Stimulated activated CD8-positive, alpha-beta memory T cell treated with anti-CD3 and anti-CD28 coated beads, Interleukin-12 subunit alpha, Interleukin-12 subunit beta, amount 100 ng/mL, for 4 hours (primary cell): ENCODE measurements at places on chromosomes 7 and 10.

GRCh38 chr10:86310702-86311101 lies 55.9 kb downstream of the GRID1 start:
- DNase-seq, result no peak

- DNase-seq, result no peak
Measured at GRCh38 chr10:100744987-100745881, at the start of gene PAX2. Gene PAX2 (plus strand): TSS chr10:100745582. CDS start chr10:100746261, 679 bp downstream.

GRCh38 chr7:20225384-20225783 lies 8.2 kb upstream of the MACC1 start:
- no peak for DNase-seq

- no peak for DNase-seq
Measured at GRCh38 chr7:67813621-67814292, 817.1 kb downstream of the TYW1 start.

DNA sequence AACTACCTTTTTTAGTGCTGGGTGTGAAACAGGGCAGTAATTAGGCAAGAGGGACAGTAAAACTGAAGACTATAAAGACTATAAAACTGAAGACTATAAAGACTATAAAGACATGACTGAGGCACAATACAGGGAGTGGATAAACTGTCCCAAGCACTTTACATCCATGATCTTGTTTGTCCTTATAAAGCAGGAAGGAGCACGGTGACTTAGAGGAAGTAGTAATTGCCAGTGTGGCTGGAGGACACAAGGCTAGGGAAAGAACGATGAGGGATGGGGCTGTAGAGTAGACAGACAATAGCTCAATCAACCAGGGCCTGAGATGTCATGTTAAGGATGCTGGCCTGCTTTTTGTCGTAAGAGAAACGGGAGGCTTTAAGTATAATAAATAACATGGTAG lies 26.0 kb downstream of the DNAJC12 start:
- no peak for DNase-seq

DNA sequence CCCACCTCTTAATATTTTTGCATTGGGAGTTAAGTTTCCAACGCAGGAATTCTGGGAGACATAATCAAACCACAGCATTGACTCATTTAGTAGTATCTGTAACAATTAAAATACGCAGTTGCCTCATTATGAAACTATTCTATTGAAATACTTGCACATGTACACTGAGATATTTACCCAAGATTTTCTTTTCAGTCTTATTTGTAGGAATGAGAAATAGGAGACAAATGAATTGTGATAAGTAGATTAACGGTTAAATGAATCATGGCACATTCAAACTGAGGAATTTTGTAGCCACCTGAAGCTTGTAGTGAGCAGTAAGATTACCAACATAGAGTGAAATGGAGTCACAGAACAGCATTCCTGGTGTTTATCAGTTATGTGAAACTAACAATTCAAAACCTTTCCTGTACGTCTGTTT lies 18.1 kb downstream of the RP9 start:
- DNase-seq, result no peak

DNA sequence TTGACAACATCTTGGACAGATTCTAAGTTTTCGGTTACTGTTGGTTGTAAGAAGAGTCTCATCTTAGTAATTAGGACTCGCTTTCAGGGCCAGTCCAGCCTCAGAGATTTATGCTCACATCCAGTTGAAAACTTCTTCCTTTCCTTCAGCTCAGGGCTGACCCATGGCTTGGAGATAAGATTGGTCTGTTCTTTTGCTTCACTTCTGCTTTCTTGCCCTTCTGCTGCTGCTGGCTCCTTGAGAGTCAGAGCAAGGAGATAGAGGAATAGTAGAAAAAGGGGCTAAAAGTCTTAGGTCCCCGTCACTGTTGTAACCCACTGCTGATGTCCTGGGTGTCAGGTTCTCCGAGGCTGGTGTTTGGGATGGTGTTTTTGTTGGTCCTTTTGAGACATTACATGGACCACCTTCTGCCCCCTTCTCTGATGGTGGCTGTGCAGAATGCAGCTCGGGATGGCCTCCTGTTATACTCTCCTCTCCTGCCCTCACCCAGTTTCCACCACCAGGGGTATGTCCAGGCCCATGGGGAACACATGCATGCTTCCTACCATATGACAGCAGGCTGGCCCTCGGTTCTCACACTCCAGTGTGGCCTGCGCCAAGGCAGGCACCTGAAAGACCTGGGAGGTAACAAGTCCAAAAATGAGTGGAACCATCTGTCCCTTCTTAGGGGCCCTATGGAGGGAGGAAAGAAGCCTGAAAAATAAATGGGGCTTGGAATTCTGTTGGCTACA lies 67.8 kb upstream of the PCBD1 start:
- DNase-seq, result no peak

DNA sequence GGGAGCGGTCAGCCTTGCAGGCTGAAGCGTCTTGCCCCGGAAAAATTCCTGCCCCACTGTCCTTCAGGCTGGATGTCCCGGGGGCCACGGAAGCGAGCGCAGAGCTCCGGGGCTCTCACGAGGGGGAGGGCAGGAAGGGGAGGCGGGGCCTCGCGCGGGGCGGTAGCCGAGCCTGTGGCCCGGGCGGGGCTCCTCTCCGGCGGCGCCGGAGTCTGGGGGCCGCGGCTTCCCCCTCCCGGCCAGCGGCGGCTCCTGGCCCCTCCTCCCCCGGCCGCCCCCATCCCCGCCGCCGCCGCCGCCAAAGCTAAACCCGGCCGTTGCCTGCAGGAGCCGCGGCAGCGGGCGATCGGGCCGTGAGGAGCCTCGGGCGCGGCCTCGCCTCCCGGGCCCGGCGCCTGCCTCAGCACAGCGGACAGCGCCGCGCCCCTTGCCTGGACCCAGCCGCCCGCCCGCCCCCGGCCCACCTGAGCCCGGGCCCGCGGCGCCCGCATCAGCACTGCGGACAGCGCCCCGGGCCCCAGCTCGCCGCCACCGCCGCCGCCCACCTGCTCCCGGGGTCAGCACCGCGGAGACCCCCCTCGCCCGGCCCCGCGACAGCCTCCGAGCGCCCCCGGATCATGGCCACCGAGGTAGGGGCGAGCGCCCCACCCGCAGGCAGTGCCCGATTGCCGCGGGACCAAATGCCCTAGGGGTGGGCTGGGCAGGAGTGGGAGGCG lies at the start of gene GOLGA7B:
Gene GOLGA7B (plus strand): TSS at position 157 of the 716 bp plus-strand sequence. CDS start 461 bp downstream, at position 618.
- DNase-seq, result peak; percentile 51

- DNase-seq, result no peak
Measured at GRCh38 chr10:101071267-101071884, 9.6 kb downstream of the KAZALD1 start.

GRCh38 chr7:27260211-27260610 lies 17.6 kb downstream of the EVX1 start:
- no peak for DNase-seq

- DNase-seq, result no peak
Measured at GRCh38 chr7:30331338-30331737, 46.9 kb downstream of the ZNRF2 start.

GRCh38 chr7:84013616-84014240 lies 180.9 kb downstream of the SEMA3A start:
- DNase-seq, result no peak
